ENCODE measurements at places on chromosomes 5 and 9.

DNA sequence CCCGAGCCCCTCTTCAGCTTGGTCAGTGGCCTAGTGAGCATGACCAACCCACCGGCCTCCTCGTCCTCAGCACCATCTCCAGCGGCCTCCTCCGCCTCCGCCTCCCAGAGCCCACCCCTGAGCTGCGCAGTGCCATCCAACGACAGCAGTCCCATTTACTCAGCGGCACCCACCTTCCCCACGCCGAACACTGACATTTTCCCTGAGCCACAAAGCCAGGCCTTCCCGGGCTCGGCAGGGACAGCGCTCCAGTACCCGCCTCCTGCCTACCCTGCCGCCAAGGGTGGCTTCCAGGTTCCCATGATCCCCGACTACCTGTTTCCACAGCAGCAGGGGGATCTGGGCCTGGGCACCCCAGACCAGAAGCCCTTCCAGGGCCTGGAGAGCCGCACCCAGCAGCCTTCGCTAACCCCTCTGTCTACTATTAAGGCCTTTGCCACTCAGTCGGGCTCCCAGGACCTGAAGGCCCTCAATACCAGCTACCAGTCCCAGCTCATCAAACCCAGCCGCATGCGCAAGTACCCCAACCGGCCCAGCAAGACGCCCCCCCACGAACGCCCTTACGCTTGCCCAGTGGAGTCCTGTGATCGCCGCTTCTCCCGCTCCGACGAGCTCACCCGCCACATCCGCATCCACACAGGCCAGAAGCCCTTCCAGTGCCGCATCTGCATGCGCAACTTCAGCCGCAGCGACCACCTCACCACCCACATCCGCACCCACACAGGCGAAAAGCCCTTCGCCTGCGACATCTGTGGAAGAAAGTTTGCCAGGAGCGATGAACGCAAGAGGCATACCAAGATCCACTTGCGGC lies 1.8 kb downstream of the EGR1 start:
- DNase-seq = no peak

DNA sequence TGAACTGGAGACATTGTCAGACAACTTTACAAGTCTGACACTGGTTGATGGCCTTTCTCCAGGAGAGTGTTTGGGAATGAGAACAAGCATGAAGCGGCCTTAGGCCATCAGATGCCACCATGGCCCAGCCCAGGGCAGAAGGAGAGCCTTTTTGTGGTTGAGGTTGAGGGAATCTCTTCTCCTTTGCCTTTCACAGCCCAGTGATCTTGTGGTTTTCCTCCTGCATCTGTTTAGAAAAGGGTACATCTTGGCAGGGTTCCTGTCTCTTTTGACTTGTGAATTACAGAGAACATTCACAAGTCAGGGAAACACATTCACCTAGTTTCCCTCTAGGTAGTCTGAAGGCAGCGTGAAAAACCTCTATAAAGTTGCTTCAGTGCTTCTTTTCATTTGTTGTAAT lies 27.5 kb downstream of the DMRT2 start:
- DNase-seq = no peak

GRCh38 chr5:160743027-160743426 lies 109.0 kb downstream of the ATP10B start:
- DNase-seq = no peak

DNA sequence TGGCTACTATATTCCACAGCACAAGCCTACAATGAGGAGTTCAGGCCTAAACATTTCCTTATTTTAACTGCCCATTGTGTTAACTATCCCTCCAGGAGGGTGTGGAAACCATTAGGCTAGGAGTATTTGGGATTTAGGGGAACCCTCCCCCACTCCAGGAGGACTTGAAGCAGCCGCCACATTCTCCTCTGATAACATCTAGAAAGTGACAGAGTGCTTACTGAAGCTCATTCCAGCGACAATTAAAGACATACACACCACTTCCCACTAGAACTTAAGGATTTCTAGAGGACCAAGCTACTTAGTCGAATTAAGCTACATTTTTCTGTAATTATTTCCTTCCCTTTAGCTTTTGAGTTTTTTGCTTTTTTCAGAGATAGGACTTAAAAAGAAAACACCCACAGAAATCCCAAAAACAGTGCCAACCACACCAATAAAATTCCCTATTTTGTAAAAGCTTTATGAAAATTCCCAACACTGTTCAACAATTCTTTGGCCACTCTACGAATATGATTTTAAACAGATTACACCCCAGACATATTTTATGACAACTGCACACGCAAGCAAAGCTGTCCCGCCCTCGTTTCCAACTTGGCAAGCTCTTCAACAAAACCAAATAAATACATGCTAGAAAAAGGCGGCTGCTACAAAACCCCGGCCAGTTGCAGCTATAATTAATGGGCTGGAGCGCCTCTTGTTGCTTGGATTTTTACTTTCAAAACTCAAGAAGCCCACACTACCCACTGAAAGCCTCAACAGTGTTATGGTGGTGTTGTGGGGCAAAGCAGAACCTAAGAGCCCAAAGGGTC lies 4.5 kb downstream of the ROR2 start:
- DNase-seq = no peak

- no peak for DNase-seq
Measured at GRCh38 chr5:145750199-145750598, 84.9 kb downstream of the PRELID2 start.

DNA sequence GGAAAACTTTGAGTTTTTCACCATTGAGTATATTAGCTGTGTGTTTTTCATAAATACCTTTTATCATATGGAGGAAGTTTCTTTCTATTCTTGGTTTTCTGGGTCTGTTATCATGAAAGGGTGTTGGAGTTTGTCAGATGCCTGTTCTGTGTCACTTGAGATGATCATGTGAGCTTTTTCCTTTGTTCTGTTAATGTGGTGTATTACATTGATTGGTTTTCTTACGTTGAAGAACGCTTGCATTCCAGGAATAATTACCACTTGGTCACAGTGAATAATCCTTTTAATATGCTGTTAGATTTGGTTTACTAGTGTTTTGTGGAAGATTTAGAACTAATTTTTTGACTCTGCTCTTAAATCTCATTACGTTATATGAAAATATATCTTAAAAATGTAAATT lies 7.8 kb downstream of the PLEKHG4B start:
- DNase-seq = no peak

DNA sequence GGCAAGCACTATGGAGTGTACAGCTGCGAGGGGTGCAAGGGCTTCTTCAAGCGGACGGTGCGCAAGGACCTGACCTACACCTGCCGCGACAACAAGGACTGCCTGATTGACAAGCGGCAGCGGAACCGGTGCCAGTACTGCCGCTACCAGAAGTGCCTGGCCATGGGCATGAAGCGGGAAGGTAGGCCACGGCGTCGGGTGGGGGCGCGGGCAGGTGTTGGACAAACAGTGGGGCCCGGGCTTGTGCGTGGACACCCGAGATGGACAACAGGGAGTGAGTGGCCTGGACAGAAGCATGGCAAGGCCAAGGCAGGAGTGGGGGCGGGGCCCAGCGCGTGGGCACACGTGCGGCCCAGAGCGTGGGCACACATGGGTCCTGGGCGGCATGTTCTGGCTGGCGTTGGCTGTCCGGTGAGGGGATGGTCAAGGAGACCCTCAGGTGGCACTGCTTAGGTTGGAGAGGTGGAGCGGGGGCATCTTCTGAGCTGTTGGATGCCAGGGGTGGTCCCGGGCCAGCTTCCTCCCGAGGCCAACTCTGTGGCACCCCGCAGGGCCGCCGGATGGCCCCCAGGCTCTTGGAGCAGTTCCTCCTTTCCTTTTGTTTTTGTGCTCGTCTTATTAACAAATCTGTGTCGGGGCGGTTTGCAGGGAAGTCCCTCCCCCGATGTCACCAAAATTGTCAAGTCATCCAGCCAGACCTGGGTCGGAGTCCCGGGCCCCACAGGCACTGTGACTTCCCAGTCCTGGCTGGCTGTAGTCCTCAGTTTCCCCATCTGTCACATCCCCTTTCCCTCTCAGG lies 82.9 kb downstream of the RXRA start:
- no peak for DNase-seq
